ENCODE measurements at places on chromosomes 2 and 18.

GRCh38 chr18:8828798-8829197 is 123.4 kb downstream of the MTCL1 start:
- no peak for DNase-seq

- DNase-seq, result no peak
These were observed 116.0 kb upstream of the PELI1 start for GRCh38 chr2:64260093-64260803.

- DNase-seq, result no peak
These were observed 80.3 kb downstream of the VAPA start for GRCh38 chr18:9994026-9994570.

- DNase-seq, result no peak
These were observed 61.4 kb upstream of the RTN4 start for GRCh38 chr2:55111570-55112228.

- no peak for DNase-seq
These were observed 635.7 kb upstream of the NRXN1 start for GRCh38 chr2:51667679-51668078.

DNA sequence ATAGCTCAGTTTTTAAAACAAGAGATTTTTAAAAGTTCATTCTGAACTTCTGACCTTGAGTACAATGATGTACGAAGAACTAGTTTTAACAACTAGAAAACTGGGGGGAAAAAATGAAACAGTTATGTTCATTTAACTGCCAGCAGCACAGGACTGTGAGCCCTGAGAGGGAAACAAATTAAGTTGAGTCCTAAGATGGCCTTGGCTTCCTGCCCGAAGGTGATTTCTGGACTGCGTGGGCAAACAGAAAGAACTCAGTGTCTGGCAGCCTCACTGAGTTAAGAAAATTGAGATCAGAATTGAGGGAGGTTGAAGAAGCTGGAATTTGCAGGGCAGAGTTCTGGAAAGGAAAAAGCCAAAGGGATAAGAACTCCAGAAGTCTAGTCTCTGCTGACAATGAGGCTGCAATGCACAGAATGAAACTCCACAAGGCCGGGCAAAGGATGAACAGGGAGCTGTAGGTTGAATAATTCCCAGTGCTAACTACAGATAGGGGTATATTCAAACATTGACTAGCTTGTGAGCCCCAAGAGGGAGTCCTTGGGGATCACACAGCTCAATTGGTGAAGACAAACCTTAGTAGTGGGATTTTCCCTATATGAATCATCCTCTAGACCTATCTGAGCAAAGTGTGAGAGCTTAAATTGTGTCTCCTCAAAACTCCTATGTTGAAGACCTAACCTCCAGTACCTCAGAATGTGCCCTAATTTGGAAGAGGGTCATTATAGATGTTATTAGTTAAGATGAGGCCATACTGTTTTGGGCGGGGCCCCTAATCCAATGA is 13.1 kb upstream of the CRACDL start:
- DNase-seq, result no peak

DNA sequence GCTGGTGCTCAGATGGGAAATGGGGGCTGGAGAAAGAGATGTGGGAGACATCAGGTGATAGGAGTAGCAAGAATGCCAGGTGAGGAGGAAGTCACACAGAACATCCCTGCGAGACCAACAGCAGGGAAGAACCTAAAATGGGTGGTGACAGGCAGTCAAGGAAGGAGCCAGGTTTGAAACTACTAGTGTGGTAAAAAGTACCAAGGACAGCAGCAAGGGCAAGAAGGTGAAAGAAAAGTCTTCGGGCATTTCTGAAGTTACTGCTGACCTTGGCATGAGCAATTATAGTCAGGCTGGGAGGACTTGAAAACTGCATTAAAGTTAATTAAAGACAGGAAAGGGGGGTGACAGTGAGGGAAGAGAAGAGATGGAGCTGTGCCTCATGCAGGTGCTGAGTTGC is 410.4 kb downstream of the RAD51AP2 start:
- no peak for DNase-seq

DNA sequence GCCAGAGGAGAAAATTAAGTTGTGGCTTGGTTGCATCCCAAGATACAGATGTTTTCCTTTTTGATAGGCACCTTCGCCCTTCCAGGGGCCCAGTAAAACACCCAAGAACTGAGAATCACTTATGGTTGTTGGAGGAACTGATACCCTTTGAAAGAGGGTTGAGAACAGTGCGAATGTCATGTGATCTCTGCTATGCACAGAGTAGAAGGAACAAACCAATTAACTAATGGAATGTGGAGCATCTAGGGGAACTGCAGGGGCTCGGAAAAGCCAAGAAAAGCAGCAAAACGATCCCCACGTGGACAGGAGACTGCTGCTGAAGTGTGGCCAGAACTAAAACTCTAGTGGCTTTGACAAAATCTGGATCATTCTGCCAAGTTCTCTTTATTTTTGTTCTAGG is 58.8 kb downstream of the APOB start:
- no peak for DNase-seq

DNA sequence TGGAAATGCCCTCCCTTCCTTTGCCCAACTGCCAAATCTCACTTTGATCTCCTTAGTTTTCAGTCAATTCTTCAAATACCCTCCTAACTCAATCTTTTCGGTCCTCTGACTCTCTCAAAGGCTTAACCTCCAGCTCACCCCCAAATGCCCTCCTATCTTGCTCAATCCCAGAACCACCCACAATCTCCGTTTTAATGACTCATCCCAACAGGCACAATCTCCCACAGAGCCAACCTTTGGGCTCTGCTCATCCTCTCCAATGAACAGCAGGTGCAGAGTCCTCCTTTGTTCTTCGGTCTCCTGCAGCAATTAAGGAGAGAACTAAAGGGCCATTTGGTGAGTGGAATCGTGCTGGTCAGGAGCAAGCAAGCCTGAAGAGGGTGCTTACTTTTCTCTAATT is 366.1 kb upstream of the CRIM1 start:
- DNase-seq, result no peak

GRCh38 chr2:241545106-241545505 is 13.4 kb upstream of the BOK start:
- DNase-seq, result no peak

DNA sequence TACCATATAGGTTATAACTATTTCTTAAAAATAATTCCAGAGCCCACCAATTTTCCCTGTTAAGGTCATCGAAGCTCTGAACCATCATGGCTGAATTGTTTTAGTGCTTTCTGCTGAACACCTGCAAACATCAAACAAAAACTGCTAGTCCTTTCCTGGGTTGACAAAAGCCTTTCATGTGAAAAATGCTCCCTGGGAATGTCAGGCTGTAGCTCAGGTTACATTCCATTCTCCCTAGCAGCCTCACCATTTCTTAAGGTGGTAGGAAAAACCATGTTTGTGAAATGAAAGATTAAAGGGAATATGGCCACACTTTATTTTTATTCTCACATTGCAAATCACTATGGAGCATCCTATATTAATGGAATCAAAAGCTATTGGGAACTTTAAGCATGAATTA is 5.7 kb downstream of the TCF4 start:
- no peak for DNase-seq

DNA sequence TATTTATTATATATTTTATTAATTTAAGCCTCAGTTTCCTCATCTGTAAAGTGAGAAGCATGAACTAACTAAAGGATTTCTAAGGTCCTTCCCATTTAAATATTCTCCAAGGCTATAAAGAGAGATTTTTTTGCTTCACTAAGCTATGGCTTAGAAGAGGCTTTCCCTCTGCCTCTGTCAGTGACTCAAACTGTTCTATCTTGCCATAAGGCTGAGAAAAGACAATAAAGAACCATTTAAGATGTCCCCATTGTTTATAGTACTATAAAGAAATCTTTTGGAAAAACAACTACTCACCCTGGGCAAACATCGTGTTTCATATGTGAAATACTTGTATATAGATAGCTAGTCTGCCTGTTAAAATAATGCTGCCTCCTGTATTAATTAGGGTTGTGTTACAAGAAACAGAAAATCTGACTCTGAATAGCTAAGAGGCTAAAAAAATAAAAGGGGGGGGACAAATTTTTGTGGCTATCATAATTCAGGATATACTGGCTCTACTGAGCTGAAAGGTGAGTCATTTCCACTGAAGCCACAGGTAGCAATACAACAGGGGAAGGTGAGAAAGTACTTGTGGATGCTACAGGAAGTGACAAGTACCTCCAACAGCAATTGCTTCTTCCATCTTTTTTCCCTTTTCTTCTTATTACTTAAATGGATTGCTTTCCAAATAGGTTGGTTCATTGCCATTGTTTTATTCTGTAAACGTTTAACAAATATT is 25.4 kb downstream of the EPHA4 start:
- DNase-seq, result no peak

- no peak for DNase-seq
These were observed 165.3 kb downstream of the RNF152 start for GRCh38 chr18:61727241-61728193.

DNA sequence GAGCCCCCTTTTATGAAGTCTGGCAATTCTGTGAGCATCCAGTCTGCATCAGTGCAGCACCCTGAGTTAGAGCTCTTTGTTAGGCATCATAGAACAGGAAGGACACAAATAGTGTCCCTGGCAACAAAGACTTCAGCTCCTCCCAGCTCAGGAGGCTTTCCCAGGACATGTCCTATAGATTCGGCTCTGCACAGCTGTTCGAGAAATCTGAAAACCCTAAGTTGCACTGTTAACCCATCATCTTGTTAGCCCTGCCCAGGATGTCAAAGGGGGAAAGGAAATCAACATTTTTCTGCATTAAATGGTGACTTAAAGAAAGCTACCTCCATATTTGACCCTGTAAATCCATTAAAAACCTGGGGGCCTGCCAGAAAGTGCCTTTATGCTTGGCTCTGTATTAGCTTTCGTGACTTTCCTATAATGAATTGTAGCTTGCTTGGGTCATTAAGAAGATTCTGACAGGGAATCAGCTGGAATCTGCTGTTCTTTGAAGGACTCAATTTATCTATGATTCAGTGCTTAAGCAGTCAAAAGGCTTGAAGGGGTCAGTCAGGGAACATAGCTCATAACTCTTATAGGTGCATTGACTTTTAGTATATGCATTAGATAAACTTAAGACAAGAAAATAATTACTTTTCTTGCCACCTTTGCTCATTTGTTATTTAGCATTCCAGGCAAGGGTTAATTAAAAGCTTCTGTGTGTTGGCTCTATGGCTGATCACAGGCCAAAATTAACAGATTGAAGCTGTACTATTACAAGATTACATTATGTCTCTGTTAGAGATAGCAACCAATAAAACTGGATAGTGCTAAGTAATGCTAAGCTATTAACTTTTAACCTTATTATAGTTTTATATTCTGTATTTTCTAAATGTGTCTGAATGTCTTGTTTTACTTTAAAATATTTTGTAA is 20.6 kb downstream of the ERMN start:
- no peak for DNase-seq

GRCh38 chr2:183543731-183544130 is 419.5 kb downstream of the NUP35 start:
- peak; percentile 31 for DNase-seq

DNA sequence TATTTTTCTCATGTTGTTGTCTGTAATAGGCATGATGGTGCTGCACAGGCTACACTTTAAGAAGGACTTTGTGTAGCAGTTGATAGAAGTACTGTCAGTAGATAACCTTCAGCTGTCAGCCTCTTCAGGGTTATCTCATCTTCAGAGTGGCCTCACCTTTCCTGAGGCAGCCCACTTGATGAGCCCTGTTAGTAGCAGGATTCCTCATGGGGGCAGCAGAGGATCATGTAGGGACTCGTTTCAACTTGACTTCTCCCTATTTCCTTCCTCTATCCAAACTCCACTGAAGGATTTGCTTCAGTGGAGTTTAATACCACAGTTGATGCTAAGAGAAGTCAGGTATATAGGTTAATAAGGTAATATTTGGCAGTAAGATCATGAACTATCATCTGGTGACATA is 530.3 kb upstream of the FSIP2 start:
- no peak for DNase-seq

- no peak for DNase-seq
These were observed 39.6 kb downstream of the RAB3GAP1 start for GRCh38 chr2:135091681-135092080.

DNA sequence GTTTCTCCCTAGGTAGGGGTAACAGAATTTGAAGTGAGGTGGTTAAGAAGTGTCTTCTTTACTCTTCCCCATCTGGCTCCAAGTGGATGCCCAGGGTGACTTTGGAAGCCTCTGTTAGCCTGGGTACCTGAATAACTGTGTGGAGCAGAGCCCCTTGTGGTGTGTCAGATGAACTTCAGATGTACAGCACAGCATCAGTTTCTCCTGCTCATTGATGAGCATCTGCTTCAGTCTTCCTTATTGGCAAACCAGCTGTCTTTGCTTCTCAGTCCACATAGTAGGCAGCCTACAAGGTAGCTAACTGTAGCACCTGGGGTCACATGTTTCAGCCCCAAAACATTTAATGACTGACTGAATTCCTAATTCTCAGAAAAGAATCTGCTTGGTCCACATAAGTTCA is 56.2 kb upstream of the ATP8B1 start:
- no peak for DNase-seq

GRCh38 chr18:73777356-73778031 is 370.1 kb downstream of the FBXO15 start:
- no peak for DNase-seq

DNA sequence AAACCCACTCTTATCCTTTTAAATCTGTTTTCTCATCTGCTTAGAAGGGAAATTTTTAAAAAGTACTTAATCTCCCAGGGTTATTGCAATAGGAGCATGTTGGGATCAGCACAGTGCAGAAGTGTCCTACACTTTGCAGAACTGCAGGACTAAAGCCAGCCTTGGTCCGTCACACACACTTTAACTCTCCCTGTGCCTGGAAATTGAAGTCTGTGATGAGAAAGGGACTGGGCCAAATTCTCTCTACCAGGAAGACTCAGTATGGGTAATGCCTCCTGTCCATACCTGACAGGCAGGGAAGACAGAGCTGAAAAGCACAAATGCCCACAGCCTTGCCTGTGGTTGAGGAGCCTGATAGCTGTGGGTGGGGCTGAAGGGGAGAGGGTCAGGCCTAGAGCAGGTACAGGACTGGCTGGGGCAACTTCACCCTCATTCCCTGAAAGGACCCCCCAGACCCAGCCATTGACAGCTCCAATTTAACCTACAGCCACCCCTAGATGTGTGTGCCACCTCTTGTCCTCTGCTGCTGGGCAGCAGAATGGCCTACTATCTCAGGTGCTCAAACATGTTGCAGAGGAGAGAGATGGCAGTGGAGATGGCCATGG is 377.2 kb upstream of the KLHL29 start:
- no peak for DNase-seq

GRCh38 chr2:221845021-221845365 is 272.9 kb upstream of the EPHA4 start:
- DNase-seq, result no peak

GRCh38 chr2:240988146-240988545 is 10.3 kb upstream of the SNED1 start:
- no peak for DNase-seq

GRCh38 chr2:39549718-39550464 is 112.8 kb upstream of the MAP4K3 start:
- DNase-seq, result no peak

All from MM.1S (cell line).